Globus pallidus (tissue), 1 donor: ENCODE measurements at places on chromosomes 7 and 10.

DNA sequence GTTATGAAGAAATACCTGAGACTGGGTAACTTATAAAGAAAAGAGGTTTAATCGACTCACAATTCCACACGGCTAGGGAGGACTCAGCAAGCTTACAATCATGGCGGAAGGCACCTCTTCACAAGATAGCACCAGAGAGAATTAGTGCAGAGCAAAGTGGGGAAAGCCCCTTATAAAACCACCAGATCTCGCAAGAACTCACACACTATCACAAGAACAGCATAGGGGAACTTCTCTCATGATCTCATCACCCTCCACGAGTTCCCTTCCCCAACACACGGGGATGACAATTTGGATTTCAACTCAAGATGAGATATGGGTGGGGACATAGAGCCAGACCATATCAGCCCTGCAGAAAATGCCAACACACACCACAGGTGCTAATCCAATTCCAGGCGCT is 218.7 kb downstream of the PARD3 start:
- DNase-seq, result no peak

- no peak for DNase-seq
Observed at GRCh38 chr7:92075455-92076158, 58.7 kb downstream of the CYP51A1 start.

DNA sequence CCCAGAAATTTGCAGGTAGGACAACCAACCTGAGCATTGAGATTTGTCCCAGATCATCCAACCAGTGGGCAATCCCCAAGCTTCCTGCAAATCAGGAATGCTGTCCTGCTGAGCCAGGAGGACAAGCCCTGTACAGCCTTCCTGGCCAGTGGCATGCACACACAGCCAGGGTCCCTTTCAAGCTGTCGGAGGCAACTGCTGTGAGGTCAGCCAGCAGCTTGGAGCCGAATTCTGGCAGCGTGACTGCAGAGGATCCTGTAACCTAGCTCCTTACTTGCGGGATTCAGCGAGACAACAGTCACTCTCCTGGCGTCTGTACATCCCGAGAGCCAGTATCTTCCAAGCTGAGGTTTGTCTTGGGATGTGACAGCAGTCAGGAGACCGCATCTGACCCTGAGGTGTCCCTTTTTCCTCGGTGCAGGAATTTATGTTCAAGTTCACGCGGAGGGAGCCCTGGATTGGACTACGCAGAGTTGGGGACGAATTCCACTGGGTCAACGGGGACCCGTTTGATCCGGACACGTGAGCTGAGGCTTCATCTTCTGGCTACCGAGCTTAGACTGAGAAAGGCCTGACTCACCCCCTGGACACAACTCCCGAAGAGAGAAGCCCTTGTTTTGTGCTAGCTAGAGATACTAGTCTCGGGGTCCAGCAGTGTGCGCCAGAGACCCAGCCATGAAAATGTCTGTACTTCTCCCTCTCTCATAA is 18.3 kb downstream of the CLEC2L start:
- DNase-seq, result no peak

GRCh38 chr7:92260248-92260781 is 14.5 kb downstream of the ANKIB1 start:
- DNase-seq, result no peak

- DNase-seq, result no peak
Observed at GRCh38 chr10:131851346-131851745, 49.5 kb upstream of the PPP2R2D start.

DNA sequence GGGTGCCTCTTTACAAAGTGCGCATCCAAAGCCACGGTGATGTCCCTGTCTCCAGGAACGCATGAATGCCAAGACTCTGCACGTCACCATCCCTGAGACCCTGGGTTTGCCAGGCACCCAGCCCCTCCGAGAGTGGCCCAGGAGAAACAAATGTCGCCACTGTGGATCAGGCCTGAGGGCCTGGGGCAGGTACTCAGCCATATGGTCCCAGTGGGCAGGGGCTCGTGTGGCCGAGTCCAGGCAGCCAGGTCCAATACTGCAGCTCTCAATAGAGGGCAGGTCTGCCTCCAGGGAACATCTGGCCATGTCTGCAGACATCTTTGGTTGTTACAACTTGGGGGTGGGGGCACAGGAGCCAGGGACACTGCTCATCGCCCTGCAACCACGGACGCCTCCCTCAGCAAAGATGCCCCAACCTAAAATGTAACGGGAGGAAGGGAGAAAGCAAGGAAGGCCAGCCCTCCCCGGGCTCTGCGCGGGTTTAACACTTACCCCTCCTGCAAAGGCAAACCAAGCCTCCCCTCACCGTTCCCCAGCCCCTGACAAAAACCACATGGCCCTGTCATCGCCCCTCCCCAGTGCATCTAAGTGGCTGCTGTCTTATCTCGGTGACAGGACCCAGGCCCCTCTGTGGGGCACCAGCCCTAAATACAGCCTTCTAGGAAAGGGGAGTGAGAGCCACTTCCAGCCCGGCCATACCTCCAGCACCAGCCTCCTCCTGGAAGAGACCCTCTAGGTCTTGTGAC is 10.3 kb upstream of the PAPOLB start:
- DNase-seq, result no peak

DNA sequence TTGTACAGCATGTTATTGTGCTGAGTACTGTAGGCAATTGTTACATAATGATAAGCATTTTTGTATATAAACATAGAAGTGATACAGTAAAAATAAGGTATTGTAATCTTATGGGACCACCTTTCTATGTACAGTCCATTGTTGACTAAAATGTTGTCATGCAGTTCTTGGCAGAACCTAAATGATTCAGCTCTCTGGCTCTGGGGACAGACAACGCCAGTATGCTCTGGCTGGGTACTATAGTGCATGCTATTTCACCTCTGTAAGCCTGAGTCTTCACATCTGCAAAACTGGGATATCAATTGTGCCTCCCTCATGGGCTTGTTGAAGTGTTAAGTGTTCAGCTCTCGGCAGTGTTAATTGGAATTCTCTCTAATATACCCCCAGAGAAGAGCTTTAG is 674.3 kb downstream of the INHBA start:
- DNase-seq, result no peak

- no peak for DNase-seq
Observed at GRCh38 chr10:35092851-35093250, 2.7 kb upstream of the CUL2 start.

GRCh38 chr7:117772421-117772820 is 100.8 kb downstream of the CTTNBP2 start:
- DNase-seq, result no peak

DNA sequence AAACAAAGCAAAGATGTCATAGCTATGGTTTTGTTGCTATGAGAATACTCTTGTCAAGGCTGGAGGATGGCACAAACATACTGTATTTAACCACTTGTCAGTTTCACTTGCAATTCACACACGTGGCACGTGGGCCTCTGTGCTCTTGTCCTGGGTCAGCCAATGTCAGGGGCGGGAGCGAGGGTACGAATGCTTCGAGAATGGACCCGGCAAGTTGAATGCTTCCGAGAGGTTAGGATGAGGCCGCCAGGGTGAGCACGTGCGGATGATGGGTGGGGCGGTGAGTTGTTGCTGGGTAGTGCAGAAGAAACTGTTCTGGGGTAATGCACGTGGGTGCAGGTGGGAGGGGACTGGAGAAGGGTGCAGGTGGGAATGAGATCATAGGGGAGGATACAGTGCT is 10.4 kb upstream of the OCM2 start:
- no peak for DNase-seq

DNA sequence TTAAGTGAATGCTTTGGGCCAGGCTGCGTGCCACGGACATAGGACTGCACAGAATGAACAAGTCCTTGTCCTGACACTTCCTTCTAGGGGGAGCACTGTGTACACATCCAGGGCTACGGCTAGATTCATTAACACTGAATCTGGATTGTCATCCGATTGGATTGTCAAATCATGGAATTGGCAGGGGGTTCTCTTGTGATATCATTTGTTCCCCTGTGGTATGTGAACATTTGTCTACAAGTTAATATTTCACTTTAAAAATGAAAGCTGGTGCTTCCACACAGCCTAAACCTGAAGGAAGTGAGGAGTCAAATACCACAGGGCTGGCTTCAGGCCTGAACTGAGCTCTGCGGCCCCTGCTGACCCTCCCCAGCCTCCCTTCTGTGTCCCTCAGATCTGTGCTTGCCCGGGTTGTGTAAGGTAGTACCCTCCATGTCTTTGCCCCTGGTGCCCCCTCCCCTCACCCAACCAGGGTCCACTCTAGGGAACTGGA is 75.6 kb downstream of the SNX10 start:
- no peak for DNase-seq

DNA sequence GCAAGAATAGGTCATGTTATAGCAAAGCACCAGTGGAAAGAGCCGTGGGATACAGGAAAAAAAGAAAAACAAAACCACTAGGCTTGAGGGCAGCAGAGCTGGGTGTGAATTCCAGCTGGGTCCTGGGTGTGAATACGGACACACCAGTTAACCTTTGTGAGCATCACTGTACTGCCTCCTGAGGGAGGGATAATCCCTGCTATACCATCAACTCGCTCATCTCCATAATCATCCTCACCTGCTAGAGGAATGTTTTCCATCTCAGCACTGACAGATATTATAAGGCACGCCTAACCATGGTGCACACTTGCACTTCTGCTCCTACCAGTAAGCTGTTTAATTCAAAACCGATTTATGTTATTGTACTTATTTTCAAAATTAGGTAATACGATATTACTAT is 62.2 kb downstream of the GSAP start:
- DNase-seq, result no peak

DNA sequence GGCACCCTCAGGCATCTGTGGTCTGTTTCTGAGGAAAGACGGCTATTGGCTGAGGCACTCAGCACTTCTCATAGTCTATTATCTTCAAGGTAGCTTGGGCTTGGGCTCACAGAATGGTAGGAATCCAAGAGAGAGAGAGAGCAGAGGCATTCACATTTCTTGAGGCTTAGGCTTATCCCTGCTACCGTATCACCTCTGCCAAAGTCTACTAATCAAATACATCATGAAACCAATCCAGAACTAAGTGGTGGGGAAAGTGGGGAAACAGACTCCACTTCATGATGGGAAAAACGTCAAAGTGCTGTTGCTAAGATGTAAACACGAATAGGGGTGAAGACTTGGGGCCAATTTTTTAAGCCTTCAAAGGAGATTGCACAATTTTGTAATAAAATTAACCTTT is 271.1 kb upstream of the SEMA3D start:
- no peak for DNase-seq

GRCh38 chr10:119029613-119030420 is at the start of gene NANOS1:
NANOS1 (plus strand) TSS chr10:119029714; CDS start chr10:119029802, 88 bp downstream.
- DNase-seq, result no peak
